ENCODE measurements at places on chromosomes 13 and 19.

- no peak for DNase-seq
These were observed 811 bp upstream of the PRMT1 start for GRCh38 chr19:49676136-49676783.

- no peak for DNase-seq
These were observed 1017.4 kb downstream of the EFNB2 start for GRCh38 chr13:105518086-105518485.

- DNase-seq, result no peak
These were observed 3.8 kb upstream of the ZNF414 start for GRCh38 chr19:8517551-8518442.

DNA sequence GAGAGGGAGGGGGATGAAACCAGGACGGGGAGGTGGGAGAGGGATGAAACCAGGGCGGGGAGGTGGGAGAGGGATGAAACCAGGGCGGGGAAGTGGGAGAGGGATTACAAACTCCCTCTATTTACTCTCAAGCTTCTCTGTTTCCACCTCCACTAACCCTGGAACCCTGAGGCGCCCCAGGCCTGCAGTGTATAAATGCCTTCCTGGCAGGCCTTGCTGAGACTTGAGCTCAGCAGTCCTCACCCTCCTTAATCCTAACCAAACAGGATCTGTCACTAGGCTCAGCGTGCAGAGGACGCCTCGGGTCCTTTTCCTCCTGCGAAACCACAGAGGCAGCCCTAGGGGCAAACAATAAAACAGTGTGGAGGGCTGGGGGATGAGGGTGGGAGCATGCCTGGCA lies 32.1 kb upstream of the OR1M1 start:
- DNase-seq, result no peak

GRCh38 chr13:67147342-67148133 lies 82.6 kb downstream of the PCDH9 start:
- no peak for DNase-seq

- DNase-seq, result no peak
These were observed 3.5 kb upstream of the EPHX3 start for GRCh38 chr19:15235781-15236180.

- no peak for DNase-seq
These were observed 907 bp downstream of the ZNF569 start for GRCh38 chr19:37466277-37466797.

DNA sequence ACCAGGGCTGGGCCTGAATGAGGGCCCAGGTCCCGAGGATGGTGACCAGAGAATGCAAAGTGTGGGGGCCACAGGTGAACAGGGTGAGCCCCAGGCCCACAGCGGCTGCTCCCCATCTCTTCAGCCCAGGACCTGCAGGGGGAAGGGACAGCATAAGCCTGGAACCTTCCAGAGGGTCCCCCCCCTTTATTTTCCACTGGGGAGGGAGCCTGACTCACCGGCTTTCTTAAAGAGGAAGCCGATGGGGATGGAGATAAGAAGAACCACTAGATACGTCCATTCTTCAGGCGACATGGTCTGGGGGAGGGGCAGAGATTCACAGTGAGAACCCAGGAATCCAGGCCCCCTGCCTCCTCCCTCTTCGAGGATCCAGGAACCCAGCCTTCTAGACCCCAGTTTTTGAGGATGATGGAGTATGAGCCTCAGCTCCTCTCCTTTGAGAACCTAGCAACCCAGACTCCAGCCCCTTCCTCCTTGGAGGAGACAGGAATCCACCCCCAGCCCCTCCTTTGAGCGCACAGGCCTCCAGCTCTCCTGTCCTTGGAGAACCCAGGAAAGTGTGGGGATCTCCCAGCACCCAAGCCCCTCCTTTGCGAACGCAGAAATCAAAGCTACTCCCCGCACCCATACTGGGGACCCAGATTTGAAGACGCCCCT lies 1.0 kb downstream of the MBOAT7 start:
- DNase-seq, result no peak

DNA sequence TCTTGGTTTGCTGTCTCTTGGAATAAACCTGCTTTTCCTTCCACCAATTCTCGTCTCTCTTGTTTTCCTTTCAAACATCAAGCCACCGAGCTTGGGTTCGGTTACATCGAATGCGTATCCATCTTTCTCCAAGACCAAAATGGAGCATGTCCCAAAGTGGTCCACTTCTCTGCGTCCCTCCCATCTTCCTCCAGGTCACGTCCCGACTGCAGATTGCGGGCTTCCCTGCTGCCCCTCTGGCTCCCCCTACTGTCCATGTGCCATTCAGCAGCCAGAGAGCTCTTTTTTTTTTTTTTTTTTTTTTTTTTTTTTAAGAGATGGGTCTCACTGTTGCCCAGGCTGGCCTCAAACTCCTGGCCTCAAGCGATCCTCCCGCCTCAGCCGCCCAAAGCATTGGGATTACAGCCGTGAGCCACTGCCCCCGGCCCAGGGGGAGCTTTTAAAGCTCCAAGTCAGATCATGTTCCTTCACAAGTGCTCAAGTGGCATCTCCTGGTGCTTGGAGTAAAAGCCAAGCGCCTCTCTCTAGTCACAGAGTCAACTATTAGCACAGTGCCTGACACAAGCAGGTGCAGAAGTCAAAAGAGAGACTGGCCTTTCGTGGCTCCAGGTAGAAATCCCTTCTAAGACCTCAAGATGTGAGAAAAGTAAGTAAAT lies 10.0 kb downstream of the COL5A3 start:
- no peak for DNase-seq

GRCh38 chr19:46821512-46822409 lies 28.9 kb downstream of the AP2S1 start:
- no peak for DNase-seq

DNA sequence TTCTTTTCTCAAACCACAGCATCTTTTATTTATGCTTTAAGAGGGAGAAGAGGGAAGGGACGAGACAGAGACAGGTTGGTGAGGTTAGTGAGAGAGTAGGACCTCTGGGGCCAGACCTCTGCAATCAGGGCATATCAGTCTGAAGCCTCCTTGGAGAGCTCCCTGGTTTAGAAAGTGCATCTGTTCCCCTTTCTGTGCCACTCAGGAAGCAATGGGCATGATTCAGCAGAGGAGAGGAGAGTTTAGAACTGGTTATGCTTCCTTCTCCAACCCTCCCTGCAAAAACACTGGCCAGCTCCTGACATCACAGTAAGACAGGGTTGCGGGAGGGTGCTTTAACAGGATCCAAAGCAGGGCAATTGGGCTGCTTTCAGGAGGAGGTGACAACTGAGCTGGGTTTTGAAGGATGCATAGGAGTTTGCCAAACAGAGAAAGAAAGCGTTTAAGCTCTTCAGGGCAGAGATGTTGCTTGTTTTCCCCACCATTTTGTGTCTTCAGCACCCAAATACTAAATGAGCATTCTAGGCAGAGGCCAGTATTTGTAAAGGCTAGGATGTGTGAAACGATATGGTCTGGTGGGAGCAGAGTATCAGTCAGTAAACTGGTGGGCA lies 33.1 kb downstream of the CERS4 start:
- no peak for DNase-seq

GRCh38 chr13:48531416-48532255 lies 1.2 kb downstream of the RCBTB2 start:
- DNase-seq, result no peak

- no peak for DNase-seq
These were observed 6.2 kb upstream of the PTBP1 start for GRCh38 chr19:791007-791566.

GRCh38 chr19:55247621-55248099 lies 11.2 kb downstream of the PPP6R1 start:
- no peak for DNase-seq

- DNase-seq, result no peak
These were observed 43.2 kb downstream of the RGCC start for GRCh38 chr13:41500511-41500910.

DNA sequence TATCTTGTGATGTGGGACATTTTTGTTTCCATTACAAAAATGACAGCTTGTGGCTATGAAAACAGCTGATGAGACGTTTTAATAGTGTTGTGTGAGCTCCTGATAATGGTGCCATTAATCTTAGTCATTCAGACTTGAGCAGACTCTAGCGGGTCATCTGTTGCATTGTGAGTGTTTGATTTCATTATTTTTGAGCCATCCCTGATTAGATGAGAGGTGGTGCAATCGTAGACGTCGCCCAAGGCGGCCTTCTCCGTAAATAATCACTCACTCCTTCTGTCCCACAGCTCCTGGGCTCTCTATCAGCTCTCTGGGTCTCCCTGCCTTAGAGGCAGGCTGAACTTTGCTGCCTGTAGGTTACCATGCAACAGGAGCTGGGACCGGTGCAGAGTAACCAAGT lies 528.0 kb upstream of the SGCG start:
- DNase-seq, result no peak

- no peak for DNase-seq
These were observed 168.2 kb downstream of the TEX29 start for GRCh38 chr13:111488486-111489132.

DNA sequence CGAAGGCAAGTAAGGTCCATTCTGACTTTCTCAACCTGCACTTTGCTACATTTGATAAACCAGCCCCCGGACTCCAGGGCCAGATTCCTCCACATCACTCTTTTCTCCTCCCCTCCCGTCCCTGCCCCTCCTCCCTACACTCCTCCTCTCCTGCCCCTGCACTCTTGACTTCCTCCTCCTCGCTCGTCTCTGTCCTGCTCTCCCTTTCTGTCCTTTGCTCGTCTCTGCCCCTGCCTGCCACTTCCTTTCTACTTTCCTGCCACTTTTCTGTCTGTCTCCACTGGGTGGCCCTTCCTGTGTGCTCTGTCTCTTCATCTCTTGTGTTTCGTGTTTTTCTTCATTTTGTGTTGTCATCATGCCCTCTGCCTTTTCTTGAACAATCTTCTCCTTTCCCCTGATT lies 7.0 kb downstream of the U2AF2 start:
- no peak for DNase-seq

DNA sequence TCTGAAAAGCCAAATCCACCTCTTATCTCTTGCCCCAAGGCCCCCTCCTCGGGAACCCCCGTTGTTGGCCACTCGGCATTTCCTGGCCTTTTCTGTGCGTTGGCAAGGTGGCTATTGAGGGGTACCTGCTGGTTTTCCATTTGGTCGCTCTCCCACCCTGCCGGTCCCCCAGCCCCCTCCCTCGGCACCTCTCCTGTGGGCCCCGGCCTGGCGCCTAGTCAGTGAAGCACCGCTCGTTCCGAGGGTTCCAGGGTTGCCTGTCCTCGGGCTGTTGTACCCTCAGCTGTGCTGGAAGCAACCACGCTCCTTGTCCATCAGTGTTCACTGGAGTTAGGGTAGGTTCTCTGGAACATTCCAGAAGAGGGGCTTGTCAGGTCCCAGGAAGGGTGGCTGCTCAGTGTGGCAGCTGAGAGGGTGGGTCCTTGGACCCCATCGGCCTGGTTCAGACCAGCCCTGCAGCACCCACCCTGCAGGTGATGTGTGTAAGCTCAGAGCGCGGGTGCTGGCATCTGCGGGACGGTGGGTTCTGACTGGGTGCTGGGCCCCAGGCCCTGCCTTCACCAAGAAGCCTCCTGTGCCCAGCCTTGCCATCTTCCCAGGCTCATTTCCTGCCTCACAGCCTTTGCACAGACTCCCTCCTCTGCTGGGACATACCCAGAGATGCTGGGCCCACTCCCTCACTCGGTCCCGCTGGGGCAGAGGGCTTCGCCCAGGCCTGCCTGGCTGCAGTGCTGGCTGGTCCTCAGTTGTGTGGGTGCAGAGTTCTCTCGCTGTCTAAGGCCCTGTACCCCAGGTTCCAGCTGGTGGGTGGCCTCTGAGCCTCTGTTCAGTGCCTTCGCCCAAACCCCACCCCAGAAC lies 21.3 kb downstream of the NKPD1 start:
- no peak for DNase-seq

GRCh38 chr13:75879656-75880055 lies 243.5 kb downstream of the LMO7 start:
- no peak for DNase-seq

GRCh38 chr19:42122691-42123607 lies 9.3 kb downstream of the POU2F2 start:
- DNase-seq, result no peak

Measured in esophagus squamous epithelium (tissue), 5 donors.